ENCODE measurements at places on chromosomes 13 and 19.

- DNase-seq = no peak
These were observed 48.2 kb upstream of the SLITRK5 start for GRCh38 chr13:87622971-87623370.

- DNase-seq = no peak
These were observed 54.0 kb downstream of the KCNRG start for GRCh38 chr13:50069261-50069660.

DNA sequence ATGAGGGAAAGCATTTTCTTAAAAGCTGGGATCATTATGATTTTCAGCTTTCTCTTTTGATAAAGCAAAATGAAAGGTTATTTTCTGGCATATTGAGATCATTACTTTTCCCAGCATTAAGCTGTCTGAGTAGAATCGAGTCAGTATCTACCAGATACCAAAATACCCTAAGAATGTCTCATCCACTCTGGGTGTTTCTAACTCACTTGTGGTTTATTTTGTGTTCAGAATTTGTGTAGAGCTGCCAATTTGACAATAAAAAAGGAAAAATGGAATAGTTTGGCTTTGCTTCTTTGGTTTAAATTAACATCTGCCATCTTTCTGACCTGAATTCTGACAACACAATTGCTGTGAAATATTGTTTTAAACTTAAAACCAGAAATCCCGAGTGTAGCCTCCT lies 438.7 kb upstream of the ARGLU1 start:
- no peak for DNase-seq

DNA sequence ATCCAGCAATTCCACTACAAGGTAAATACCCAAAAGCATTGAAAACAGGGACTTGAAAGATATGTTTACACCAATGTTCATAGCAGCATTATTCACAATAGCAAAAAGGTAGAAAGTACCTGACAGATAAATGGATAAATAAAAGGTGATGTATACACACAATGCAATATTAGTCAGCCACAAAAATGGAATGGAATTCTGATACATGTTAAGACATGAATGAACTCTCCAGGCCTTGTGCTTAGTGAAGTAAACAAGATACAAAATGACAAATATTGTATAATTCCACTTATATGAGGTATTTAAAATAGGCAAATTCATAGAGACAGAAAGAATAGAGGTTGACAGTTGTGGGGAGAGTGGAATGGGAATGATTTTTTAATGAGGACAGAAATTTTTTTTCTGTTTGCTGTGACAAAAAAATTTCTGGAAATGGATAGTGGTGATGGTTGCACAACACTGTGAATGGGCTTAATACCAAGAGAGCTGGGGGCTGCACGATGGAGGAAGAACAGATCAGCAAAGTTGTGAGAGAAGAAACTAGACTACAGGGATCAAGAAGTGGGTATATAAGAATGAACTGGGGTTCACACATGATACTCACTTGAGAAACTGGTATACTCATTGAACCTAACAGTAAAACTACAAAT lies 137.2 kb downstream of the MZT1 start:
- DNase-seq = no peak

DNA sequence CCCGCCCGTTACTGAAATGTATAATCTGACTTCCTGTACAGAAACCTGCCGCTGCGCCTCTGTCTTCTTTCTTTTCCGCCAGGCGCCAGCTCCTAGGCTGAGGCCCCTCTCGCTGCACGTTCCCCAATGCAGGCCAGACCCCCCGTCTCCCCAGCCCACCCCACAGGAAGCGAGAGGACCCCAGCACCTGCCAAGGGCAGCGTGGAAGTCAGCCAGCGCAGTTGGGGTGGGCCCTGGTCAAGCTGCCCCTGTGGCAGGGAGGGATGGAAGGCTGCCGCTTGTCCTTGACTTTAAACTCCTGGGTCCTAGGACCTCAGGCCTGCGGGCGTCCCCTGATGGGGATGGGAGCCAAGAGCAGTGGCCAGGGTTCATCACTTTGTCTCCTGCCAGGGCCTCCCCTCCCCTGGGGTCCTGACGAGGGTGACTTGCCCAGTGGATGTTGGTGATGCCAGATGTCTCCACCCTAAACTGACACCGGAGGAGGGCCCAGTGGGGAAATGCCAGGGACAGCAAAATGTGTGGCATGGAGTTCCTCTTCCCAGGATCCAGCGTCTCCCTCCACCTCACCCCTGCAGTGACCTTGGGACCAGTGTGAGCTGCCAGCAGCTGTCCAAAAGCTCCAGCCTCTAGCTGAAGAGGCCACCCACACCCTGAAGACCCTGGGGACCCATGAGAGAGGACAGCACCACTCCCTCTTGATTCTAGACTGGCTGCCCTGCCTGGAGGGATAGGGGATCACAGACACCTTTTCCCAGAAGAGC lies 8.5 kb upstream of the MARCHF2 start:
- DNase-seq = no peak

DNA sequence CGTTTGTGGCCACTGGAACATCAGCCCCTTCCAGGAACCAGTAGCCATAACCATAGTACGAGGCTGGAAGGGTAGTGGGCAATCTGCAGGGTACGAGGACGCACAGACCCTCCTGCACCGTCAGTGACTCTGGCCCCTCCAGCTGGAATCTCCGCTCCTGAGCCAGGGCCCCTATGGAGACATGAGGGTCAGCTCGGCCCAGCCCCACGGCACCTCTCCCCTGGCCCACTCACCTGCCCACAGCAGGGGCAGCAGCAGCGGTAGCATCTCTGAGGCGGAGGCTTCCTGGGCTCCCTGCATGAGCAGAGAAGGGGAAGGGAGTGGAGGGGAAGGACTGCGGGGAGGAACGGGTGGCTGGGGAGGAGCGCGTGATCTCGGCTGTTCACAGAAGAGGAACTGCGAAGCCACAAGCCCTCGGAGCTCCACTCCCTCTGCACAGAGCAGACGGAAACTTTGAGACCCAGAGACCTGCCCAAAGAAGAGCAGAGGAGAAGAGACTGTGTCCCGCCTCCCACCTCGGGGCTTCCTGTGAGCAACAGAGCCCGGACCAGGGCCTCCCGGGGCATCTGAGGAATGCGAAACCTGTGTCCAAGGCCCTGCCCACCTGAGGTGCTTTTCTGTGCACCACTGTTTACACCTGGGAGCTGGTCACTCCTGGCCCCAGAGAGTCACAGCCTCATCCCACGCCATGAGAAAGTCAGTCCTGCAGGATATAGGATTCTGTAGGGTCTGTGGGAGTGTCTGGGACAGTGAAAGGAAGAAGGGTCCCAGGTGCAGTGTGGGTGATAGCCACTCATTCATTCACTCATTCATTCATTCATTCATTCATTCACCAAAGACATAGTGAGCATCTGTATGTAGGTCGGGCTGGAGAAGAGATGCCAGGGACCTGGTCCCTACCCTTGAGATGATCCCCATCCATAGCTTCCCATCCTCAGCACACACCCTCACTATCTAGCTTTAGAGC lies at the start of gene SIGLEC6:
TSS of gene SIGLEC6 (minus strand) at position 322 of the 967 bp plus-strand sequence. CDS start at position 300, 22 bp downstream.
- peak; percentile 90 for DNase-seq

DNA sequence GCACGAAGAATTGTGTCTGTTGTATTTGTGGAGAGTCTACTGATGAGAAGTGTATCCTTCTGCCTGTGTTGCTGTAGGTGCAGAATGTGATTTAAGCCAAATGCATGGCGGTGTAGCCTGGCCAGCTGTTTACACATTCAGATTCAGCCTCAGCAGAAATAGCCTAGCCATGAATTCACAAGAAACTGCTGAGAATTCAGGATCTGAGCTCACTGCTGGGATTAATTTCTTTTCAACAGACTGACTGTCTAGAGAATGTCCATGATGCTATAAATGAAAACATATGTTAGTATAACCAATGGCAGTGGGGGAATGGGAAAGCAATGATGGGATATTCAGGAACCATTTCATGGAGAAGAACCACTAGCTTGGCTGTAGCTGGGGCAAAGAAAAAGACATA lies 77.4 kb upstream of the RNF113B start:
- no peak for DNase-seq

GRCh38 chr19:39937094-39937720 lies 2.8 kb upstream of the FCGBP start:
- DNase-seq = no peak

GRCh38 chr13:54637366-54637765 lies 1608.8 kb downstream of the OLFM4 start:
- no peak for DNase-seq

GRCh38 chr13:31967155-31967554 lies 64.4 kb upstream of the FRY start:
- no peak for DNase-seq

DNA sequence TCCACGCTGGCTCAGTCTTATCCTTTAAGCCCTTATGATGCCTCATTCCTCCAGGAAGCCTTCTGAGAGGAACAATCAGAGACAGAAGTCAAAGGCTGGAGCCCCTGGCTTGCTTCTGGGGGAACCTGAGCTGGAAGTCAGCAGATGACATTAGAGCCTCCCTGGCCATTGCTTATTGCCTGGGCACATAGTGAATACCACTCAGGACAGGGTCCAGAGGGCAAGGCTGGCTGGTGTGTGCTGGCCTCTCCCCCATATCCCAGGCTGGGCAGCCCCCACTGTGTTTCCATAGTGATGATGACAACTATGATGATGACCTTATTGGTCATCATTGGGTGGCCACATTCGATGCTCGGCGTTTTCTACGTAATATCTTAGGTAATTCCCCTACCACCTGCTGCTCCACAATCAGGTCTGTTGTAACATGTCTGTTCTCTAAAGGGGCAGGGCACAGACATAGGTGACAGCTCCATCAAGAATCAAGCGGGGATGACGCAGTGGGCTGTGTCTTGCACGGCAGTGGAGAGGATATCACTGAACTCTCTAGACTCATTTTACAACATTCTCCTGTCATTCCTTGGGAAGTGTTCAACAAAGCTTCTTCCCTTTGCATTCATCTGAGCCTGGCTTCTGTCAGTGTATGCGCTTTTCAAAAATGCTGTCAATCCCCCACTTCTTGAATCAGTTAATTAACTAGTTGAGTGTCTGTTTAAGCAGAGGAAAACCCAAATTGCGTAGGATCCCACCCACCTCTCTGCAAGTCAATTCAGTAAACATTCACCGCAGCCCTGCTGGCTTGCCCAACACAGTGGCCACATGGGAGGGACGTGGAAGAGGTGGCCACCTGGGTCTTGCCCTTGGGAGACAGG lies 89.4 kb upstream of the TSHZ3 start:
- DNase-seq = no peak

- peak; percentile 62 for DNase-seq
These were observed 2.3 kb downstream of the ATP11A start for GRCh38 chr13:112692104-112692503.
